Nasal cavity respiratory epithelium epithelial cell of viscerocranial mucosa (primary cell): ENCODE measurements at places on chromosomes 7 and 10. TPM values are rescaled to one million over a fixed set of nuclear protein-coding genes. Genes with fewer than 3 reads are reported as not detected.

Gene PRSS1
- total RNA-seq = not detected in 2 replicates

Gene OPALIN
- not detected in 2 replicates for total RNA-seq

Gene DKK1
- 1.8 and 53.0 TPM in 2 replicates for total RNA-seq

Gene HMX2
- total RNA-seq = not detected in 2 replicates

Gene TAS2R5
- total RNA-seq = 1.0 and 4.4 TPM in 2 replicates
